Activated naive CD8-positive, alpha-beta T cell treated with anti-CD3 and anti-CD28 coated beads for 36 hours (primary cell): ENCODE measurements at places on chromosomes 6 and 20. TPM values are rescaled to one million over a fixed set of nuclear protein-coding genes. Genes with fewer than 3 reads are reported as not detected.

MOXD1 gene
- not detected for total RNA-seq

HNF4A gene
- total RNA-seq = not detected

KIAA1755 gene
- not detected for total RNA-seq

CDSN gene
- total RNA-seq = not detected

RNF39 gene
- not detected for total RNA-seq

TCF21 gene
- total RNA-seq = not detected

IL17F gene
- total RNA-seq = not detected

C6orf15 gene
- total RNA-seq = not detected

TEAD3 gene
- 0.60 TPM for total RNA-seq

CPNE5 gene
- total RNA-seq = 0.72 TPM

CRISP3 gene
- total RNA-seq = not detected

GGTLC1 gene
- total RNA-seq = not detected

GTSF1L gene
- not detected for total RNA-seq

EEF1A2 gene
- not detected for total RNA-seq

POLR1C gene
- total RNA-seq = 99.1 TPM

SUMO4 gene
- total RNA-seq = 2.6 TPM

LMBRD1 gene
- 15.2 TPM for total RNA-seq

CST7 gene
- total RNA-seq = 41.5 TPM

PNLDC1 gene
- not detected for total RNA-seq

EMILIN3 gene
- total RNA-seq = not detected

EFCAB8 gene
- 0.27 TPM for total RNA-seq

MACROD2 gene
- total RNA-seq = 0.14 TPM

LY6G5C gene
- total RNA-seq = 2.4 TPM

FILIP1 gene
- total RNA-seq = not detected

MRPS10 gene
- 51.2 TPM for total RNA-seq

SRC gene
- 1.1 TPM for total RNA-seq

FNDC11 gene
- total RNA-seq = 0.20 TPM

HLA-B gene
- total RNA-seq = 2,773 TPM

GJA1 gene
- 0.24 TPM for total RNA-seq

CCN6 gene
- total RNA-seq = 0.30 TPM

SRXN1 gene
- total RNA-seq = 18.1 TPM

BPI gene
- total RNA-seq = not detected

CST3 gene
- 0.62 TPM for total RNA-seq

LST1 gene
- total RNA-seq = 29.1 TPM

OR12D3 gene
- total RNA-seq = not detected

ENPP4 gene
- total RNA-seq = 8.6 TPM

PAK5 gene
- total RNA-seq = not detected

HLA-DMA gene
- total RNA-seq = 16.9 TPM

HLA-C gene
- total RNA-seq = 755 TPM

SLX4IP gene
- total RNA-seq = 7.4 TPM

ACTR5 gene
- total RNA-seq = 7.3 TPM

OLIG3 gene
- total RNA-seq = 0.21 TPM

C20orf204 gene
- total RNA-seq = 2.5 TPM

HDGFL1 gene
- total RNA-seq = not detected

SPATS1 gene
- total RNA-seq = not detected

SNPH gene
- 3.6 TPM for total RNA-seq

HRH3 gene
- not detected for total RNA-seq

SLC16A10 gene
- 12.0 TPM for total RNA-seq

FAM184A gene
- total RNA-seq = 2.7 TPM

EYS gene
- total RNA-seq = not detected

DST gene
- 1.8 TPM for total RNA-seq

KIZ gene
- 15.7 TPM for total RNA-seq

CTCFL gene
- not detected for total RNA-seq

OR2W1 gene
- total RNA-seq = not detected

LY6G5B gene
- total RNA-seq = 21.4 TPM
